ENCODE measurements at places on chromosomes 2 and 18. TPM values are rescaled to one million over a fixed set of nuclear protein-coding genes. Genes with fewer than 3 reads are reported as not detected.

Gene SERPINB10
- polyA plus RNA-seq = 0.21 TPM

Gene GCA
- 27.3 TPM for polyA plus RNA-seq

DNA sequence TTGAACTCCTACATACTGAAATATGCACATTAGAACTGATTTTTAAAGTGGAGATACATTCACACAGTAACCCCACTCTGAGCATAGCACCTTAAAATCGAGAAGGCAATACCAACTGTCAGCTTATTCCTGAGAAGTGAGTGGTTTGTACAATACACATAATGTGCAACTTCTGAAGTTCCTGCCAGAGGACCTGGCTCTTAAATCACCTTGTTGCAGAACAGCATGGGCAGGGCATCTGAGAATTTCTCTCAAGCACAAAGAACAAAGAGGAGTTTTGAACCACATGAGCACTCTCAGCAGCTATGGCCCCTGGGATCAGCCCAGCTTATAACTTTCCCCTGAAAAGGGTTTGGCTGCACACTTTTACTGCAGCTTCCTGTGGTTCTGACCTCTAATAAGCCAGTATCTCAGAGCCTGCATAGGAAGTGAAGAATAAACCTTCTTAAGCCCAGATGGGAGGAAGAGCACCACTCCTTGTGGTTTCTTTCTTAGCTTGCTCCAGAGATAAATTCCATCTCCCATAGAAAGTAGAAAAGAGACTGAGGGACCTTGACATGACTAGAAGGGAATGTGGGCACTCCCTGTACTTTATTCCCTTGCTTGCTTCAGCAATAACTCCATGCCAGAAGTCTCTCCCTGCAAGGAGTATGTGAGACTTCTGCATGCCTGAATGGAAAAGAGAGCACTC, 862.3 kb downstream of the SUCLG1 start:
- no peak for DNase-seq

- no peak for DNase-seq
These were observed 618.8 kb downstream of the SOCS6 start for GRCh38 chr18:70907673-70908072.

DNA sequence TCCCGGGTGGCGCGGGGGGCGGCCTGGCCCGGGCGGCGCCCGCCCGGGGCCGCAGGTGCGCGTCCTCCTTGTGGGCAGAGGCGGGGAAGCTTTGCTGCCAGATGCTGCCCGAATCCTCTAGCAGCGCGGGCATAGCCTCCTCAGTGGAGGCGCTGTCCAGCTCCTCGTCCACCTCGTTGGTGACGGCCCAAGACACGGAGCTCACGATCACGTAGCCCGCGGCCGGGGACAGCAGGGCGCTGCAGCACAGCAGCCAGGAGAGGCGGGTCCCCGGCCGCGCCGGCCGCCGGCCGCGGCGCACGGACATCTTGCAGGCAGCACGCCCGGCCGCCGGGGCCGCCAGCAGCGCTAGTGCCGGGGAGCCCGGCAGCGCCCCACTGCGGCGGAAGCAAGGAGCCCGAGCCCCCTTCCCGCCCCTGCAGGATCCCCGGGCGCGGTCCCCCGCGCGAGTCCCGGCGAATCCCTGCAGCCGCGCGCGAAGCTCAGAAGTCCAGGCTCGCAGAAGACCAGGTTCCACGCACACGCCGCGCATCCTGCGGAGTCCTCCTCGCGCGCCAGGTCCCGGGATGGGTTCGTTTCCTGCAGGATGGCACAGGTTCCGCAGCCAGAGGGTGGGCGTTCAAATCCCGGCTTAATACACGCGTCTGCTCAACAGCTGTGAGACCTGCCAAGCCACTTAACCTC, at the start of gene CREG2:
Gene CREG2, minus strand, starts transcription at position 353 of the 684 bp plus-strand sequence. Its CDS starts 46 bp downstream, at position 307.
- peak; percentile 48 for DNase-seq

DNA sequence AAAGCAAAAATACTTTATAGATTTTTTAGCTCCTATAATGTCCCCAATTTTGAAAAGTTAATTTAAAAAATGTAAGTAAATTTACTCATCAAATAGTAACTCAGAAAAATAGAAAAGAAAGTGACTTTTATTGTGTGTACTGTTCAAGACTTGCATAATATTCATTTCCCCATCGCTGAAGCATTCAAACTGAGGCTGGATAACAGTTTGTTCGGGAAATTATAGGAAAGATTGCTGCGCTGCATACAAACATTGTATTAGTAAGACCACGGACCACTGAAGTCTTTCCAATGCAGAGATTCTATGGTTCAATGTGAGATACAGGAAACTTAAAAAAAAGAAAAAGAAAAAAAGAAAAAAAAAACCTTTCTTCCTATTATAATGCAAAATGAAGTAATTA, 10.4 kb downstream of the STK17B start:
- DNase-seq = no peak

Data from right lung (tissue), 10 donors.